Activated T-cell treated with anti-CD3 and anti-CD28 coated beads, Interleukin-2, amount 50 U/mL, for 72 hours (primary cell): ENCODE measurements at places on chromosomes 16 and 17. TPM values are rescaled to one million over a fixed set of nuclear protein-coding genes. Genes with fewer than 3 reads are reported as not detected.

DNA sequence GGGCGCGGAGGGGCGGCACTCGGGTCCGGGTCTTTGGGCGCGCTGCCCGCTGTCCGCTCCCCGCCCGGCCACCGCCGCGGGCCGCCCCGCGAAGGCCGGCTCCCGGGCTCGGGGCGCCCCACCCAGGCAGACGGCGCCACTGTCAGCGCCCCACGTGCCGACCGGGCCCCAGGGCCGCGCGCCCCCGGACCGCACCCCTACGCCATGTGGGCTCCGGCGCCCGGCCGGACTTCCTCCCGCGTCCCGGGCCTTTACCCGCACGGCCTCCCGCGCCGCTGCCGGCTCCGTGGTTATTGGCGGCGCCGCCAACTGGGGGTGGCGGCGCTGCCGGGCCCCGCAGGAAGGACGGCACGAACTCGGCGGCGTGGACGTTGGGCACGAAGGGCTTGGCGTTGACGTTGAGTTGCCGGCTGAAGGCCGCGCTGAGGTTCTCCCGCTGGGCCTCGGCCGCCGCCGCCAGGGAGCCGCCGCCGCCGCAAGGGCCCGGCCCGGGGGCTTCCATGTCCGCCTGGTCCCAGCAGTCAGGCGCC is 577 bp downstream of the GSPT1 start:
- peaks cover 5% of the 10 kb centered on the region for H3K27me3 ChIP-seq
- peak overlapping the region; percentile 100 for H3K4me3 ChIP-seq
- DNase-seq, result peak; percentile 49
- H3K36me3 ChIP-seq, result peaks cover 11% of the 10 kb centered on the region
- H3K4me1 ChIP-seq, result peaks cover 52% of the 10 kb centered on the region

The GPT2 gene
- 38.2 TPM for total RNA-seq

DNA sequence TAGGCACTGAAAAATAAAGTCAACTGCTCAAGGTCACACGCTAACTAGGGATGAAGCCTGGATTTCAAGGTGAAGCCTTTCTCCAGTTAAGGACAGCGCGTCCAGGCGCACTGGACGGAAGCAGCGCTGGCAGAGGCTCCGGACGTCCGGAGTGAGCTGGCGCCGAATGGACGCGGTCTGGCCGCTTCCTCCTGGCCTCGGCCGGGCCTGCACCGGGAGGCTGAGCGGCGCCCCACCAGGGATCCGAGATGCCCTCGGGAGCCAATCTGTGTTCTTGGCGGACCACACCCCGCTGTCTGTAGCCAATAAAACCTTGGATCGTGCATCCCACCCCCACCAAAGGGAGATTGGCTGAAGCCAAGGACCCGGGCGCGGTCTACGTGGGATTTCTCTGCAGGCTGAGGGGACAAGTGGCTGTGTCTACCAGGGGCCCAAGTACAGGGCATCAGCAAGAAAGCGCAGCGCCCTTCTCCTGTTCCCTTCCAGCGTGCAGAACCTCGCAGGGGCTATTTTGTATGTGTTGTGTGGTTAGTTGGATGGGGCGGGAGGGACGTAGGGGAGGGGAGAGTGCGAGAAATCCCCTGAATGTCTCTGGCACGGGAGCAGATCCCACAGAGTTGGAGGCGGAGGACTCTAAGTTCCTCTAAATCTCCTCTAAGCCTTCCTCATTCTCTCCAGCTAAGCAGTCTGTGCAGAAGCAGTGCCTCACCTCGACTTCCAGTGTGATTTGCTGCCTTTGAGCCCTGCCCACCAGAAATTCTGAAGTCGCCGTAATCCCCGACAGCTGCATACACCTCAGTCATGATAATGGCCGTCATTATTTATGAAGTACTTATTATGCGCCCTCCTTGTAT is 2.5 kb upstream of the AKAP10 start:
- no peak for DNase-seq
- peaks cover 3% of the 10 kb centered on the region for H3K36me3 ChIP-seq
- H3K27me3 ChIP-seq, result no peaks in the 10 kb centered on the region
- no peak overlapping the region for H3K27ac ChIP-seq
- H3K4me3 ChIP-seq, result no peak overlapping the region

DNA sequence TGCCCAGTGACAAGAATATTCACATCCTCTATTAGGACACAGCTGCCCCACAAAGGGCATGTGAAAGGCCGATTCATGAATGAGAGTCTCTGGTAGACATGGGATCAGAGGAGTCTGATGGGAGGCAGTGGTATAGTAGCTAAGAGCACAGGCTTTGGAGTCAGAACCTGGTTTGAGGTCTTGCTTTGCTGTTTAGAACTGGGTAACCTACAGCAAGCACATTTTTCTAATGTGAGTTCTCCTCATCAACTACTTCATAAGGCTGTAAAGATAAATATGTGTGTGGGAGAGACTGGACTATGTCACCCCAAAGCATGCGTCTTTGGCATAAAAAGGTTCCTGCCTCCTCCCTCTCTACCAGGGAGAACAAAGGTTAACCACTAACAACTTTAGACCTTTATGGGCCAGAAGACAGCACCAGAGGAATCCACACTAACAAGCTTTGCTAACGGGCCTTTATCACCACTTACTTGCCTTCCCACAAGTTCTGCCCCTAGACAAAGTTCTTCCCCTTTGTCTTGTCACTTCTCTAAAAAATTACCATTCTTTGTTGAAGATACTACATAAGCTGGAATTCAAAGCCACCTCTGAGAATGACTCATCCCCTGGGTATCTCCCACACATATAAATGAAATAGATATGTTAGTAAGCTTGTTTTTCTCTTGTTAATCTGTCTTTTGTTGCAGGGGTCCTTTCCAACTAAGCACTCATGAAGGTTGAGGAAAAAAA is 21.1 kb downstream of the CDR2 start:
- no peaks in the 10 kb centered on the region for H3K27me3 ChIP-seq
- H3K4me1 ChIP-seq, result peaks cover 64% of the 10 kb centered on the region
- H3K36me3 ChIP-seq, result peaks cover 39% of the 10 kb centered on the region

GRCh38 chr17:10052106-10052813 is 146.1 kb downstream of the GAS7 start:
- no peak overlapping the region for H3K27ac ChIP-seq
- H3K4me1 ChIP-seq, result no peaks in the 10 kb centered on the region
- no peaks in the 10 kb centered on the region for H3K27me3 ChIP-seq
- H3K4me3 ChIP-seq, result no peak overlapping the region

- no peak for DNase-seq
- no peak overlapping the region for H3K4me3 ChIP-seq
- H3K36me3 ChIP-seq, result peaks cover 7% of the 10 kb centered on the region
Observed at GRCh38 chr16:79182616-79183015, 417.9 kb downstream of the MAF start.

The NPLOC4 gene
- 107 TPM for total RNA-seq

GRCh38 chr17:58335779-58336455 is 7.3 kb upstream of the TSPOAP1 start:
- no peaks in the 10 kb centered on the region for H3K27me3 ChIP-seq
- peak overlapping the region; percentile 89 for H3K4me3 ChIP-seq
- peaks cover 38% of the 10 kb centered on the region for H3K4me1 ChIP-seq
- peak; percentile 86 for DNase-seq

DNA sequence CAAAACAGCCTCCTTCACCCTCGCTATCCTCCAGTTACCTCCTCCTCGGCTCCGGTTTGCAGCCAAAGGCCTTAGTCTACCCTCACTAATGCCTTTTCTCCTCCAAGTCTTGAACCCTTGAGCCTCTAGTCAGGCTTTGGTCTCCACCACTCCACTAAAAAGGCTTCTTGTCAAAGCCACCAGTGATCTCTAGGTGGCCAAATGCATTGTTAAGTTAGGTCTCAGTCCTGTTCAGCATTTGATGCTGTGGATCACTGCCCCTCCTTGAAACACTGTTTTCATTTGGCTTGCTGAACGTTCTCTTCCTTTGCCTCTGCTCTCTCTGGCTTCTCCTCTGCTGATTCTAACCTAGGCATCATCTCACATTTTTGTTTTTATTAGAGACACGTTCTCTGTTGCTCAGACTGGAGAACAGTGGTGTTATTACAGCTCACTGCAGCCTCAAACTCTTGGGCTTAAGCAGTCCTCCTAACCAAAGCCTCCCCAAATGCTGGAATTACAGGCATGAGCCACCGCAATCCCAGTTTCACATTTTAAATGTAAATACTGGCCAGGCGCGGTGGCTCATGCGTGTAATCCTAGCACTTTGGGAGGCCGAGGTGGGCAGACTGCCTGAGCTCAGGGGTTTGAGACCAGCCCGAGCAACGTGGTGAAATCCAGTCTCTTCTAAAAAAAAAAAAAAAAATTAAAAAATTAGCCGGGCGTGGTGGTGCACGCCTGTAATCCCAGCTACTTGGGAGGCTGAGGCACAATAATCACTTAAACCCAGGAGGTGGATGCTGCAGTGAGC is 1.1 kb downstream of the SGF29 start:
- DNase-seq, result no peak
- peaks cover 55% of the 10 kb centered on the region for H3K4me1 ChIP-seq
- H3K36me3 ChIP-seq, result peaks cover 16% of the 10 kb centered on the region
- H3K27me3 ChIP-seq, result no peaks in the 10 kb centered on the region
